Ureter (tissue), 1 donor: ENCODE measurements at places on chromosomes 2 and 18. TPM values are rescaled to one million over a fixed set of nuclear protein-coding genes. Genes with fewer than 3 reads are reported as not detected.

DNA sequence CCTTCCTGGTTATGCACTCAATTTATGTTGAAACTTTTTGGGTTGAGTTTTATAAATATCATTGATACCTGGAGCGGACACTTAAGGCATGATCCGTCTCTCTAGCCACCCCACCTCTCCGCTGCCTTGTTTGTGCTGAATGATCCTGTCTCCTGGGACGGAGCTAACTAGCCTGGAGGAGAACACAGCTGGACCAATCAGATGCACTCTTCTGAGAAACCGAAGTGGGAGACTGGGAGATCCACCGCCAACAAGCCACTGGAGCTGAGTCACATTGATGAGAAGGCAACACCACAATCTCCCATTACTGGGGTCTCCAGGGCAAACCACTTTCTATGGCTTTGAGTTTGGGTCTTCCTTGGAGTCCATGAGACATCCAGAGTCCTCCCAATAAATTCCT lies 29.3 kb downstream of the CYP26B1 start:
- DNase-seq = no peak

The CD8B2 gene
- total RNA-seq = 0.65 TPM

DNA sequence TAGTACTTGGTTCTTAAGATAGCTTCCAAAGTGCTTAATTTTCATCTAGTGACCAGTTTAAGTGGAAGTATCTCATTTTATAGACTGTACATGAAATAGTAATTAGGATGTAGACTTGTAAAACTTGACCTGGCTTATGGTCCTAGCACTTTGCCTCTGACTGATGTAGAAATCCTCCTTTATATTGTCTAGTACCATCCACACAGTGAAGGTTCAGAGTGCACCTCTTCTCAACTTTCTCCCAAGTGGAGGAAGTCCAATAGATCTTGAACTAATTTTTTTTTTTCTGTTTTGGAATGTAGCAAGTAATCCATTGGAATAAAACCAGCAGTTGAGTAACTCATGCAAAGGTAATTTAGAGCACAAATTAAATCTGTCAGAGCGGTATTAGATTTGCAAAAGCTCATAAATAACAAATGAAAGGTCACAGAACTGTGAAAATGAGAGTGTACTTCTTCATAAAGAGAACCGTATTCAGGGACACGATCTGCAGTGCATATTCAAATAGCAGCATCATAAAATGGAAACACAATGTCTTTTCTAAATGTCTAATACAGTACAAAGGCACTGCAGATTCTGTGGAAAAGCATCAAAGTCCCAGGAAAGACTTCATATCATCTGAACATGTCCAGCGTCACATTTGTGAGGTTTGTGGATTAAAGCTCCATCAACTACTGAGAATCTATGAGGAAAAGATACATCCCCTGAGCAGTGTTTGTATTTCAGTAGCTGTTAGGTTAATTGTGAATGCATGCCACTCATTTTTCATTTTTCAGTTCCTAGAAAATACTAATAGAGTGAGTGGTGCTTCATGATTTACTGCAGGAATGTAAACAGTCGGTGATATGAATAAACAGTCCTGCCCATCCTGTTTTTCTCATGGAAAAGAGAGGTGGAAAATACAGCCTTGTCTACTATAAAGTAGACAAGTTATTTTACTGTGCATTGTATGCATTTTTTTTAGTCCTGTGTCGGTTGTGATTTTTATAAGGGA lies 100.7 kb downstream of the LYPD6 start:
- DNase-seq = no peak

DNA sequence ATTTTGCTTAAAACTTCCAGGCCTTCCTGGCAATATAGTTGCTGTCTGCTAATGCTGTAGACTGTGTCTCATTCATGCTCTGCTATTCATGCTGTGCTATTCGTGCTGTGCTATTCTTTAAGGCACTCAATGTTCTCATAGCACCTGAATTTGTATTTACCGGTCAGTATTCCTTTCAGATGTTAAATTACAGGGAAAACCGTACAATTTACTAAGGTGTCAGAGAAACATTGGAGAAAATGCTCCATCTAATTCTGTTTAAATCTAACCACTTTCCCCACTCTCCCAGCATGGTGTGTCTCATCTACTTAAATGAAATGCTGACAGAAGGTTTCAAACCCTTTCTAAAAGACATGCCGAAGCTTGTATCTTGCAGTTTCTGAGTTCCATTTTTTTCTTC lies 25.0 kb downstream of the FAM171B start:
- DNase-seq = no peak

- no peak for DNase-seq
Observed at GRCh38 chr18:58800582-58800981, 64.1 kb upstream of the ZNF532 start.

The POTEJ gene
- total RNA-seq = not detected

DNA sequence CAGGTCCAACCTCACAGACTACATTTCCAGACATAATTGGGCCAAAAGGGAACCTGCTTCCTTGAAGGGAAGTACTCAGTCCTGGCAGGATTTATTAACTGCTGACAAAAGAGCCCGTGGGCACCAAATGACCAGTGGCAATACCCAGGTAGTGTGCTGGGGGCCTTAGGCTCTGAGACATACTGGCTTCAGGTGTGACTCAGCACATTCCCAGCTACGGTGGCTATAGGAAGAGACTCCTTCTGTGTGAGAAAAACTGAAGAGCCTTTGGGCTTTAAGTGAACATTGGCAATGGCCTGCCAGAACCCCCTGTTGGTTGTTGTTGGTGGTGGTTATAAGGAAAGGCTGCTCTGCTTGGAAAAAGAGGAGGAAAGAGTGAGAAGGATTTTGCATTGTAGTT lies 401.8 kb downstream of the KCNJ3 start:
- DNase-seq = no peak

GRCh38 chr18:30967701-30968100 lies 74.8 kb downstream of the DSC3 start:
- no peak for DNase-seq

DNA sequence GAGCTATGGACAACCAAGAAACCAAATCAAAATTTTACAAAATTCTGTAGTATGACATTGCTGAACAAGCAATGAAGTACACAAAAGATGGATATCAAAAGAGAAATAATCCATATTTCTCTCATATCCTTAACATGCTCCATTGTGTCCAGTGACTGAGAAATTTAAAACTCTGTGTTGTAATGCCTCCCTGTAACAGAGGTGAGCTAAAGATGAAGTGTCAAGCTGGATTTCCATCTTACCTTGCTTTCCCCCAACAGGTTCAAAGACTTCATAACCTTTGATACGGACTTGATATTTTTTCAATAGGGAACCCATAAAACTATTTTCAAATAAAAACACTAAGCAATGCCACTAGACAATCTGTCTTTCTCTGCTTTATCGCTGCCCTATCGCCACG lies 95.7 kb upstream of the SERTAD2 start:
- no peak for DNase-seq

GRCh38 chr2:883803-884748 lies 66.6 kb upstream of the SNTG2 start:
- DNase-seq = peak; percentile 8

- no peak for DNase-seq
Observed at GRCh38 chr2:219630770-219631405, 3.5 kb downstream of the SLC4A3 start.

DNA sequence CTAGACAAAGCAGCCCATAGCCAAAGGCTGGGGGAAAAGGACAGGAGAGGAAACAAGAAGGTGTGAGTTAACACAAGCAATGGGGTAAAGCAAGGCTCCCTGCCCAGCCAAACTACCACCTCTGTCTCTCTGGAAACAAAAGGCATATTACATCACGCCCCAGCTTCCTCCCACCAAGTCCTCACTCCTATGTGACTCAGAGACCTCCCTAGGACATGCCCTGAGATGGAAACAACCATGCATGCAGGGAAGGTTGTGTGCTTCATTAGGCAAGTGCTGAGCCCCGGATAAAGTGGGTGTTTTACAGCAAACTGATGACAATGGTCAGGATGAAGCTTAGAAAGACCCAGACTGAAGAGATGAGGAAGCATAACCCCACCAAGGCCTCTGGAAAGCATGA lies 9.0 kb upstream of the ATRAID start:
- DNase-seq = no peak

- no peak for DNase-seq
Observed at GRCh38 chr2:236176417-236176816, 8.2 kb upstream of the GBX2 start.

GRCh38 chr2:237101118-237101979 lies 15.7 kb downstream of the COPS8 start:
- DNase-seq = no peak

GRCh38 chr2:74020702-74021406 lies 36.1 kb downstream of the TET3 start:
- DNase-seq = no peak

- no peak for DNase-seq
Observed at GRCh38 chr2:11187731-11188130, 32.5 kb downstream of the SLC66A3 start.

DNA sequence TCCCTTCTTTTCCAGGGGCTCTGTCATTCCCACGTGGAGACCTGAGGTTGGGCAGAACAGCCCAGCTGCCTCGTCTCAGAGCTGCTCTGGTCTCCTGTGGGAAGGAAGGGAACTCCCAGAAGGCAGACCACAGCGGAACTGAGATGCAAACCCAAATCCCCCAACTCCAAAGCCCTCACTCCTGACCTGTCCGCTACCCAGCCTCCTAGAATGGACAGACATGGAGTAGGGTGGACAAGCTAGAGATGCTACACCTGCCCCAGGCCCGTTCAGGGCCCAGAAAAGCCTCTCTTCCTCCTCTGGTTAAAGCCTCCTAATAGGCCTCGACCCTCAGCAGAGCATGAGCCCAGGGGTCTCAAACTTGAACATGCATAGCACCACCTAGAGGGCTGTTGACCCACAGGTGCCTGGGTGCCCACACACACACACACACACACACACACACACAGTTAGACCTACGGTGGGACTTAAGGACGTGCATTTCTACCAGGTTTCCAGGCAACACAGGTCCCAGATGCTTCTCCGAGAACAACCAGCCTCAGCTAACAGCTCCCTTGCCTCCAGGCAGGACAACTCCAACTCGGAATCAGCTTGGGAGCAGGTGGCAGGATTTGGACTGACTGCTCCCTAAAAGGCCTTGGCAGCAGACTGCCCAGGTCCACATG lies 93.5 kb downstream of the TNS1 start:
- no peak for DNase-seq

The SULT1C4 gene
- total RNA-seq = 3.4 TPM

The ZNF804A gene
- 1.2 TPM for total RNA-seq

GRCh38 chr18:54673936-54674335 lies 82.9 kb downstream of the DYNAP start:
- DNase-seq = no peak

- no peak for DNase-seq
Observed at GRCh38 chr2:134782107-134782506, 56.3 kb upstream of the ACMSD start.

GRCh38 chr2:120224256-120224655 lies 1.1 kb upstream of the TMEM185B start:
- DNase-seq = no peak

DNA sequence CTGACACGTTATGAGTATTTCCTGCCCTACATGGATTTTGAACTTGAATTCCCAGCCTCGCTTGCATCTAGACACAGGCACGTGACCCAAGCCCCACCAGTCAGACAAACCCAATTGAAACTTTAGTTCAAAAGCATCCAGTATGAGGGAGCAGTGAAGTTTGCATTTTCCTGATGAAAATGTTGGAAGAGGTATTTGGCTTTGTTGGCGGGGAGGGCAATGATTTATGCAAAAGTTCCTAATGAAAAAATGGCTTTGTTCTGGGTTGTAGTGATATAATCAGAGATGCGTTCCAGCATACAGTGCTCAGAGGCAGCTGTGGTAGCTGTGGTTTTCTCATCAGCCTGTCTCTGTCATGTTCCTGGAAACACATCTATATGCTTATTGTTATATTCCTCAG lies 36.8 kb upstream of the CPS1 start:
- DNase-seq = no peak
